ENCODE measurements at places on chromosomes 2 and 18. TPM values are rescaled to one million over a fixed set of nuclear protein-coding genes. Genes with fewer than 3 reads are reported as not detected.

DSG4 gene
- not detected for total RNA-seq

ANKRD30BL gene
- total RNA-seq = not detected

ERMN gene
- 3.1 TPM for total RNA-seq

TRPM8 gene
- not detected for total RNA-seq

CFAP65 gene
- total RNA-seq = not detected

LYPD1 gene
- total RNA-seq = not detected

EVA1A gene
- total RNA-seq = not detected

LOXHD1 gene
- total RNA-seq = not detected

IL1F10 gene
- not detected for total RNA-seq

SNORC gene
- total RNA-seq = 1.9 TPM

CXCR4 gene
- total RNA-seq = 212 TPM

KIF5C gene
- total RNA-seq = 14.7 TPM
